Motor neuron (in vitro differentiated cells): ENCODE measurements at places on chromosomes 11 and 22. TPM values are rescaled to one million over a fixed set of nuclear protein-coding genes. Genes with fewer than 3 reads are reported as not detected.

Gene MRGPRX3
- 0.39 TPM in 1 of 2 replicates, not detected in the other for total RNA-seq

Gene ARSA
- 10.8 and 11.0 TPM in 2 replicates for total RNA-seq

Gene NEFH
- 12.9 and 16.1 TPM in 2 replicates for total RNA-seq

DNA sequence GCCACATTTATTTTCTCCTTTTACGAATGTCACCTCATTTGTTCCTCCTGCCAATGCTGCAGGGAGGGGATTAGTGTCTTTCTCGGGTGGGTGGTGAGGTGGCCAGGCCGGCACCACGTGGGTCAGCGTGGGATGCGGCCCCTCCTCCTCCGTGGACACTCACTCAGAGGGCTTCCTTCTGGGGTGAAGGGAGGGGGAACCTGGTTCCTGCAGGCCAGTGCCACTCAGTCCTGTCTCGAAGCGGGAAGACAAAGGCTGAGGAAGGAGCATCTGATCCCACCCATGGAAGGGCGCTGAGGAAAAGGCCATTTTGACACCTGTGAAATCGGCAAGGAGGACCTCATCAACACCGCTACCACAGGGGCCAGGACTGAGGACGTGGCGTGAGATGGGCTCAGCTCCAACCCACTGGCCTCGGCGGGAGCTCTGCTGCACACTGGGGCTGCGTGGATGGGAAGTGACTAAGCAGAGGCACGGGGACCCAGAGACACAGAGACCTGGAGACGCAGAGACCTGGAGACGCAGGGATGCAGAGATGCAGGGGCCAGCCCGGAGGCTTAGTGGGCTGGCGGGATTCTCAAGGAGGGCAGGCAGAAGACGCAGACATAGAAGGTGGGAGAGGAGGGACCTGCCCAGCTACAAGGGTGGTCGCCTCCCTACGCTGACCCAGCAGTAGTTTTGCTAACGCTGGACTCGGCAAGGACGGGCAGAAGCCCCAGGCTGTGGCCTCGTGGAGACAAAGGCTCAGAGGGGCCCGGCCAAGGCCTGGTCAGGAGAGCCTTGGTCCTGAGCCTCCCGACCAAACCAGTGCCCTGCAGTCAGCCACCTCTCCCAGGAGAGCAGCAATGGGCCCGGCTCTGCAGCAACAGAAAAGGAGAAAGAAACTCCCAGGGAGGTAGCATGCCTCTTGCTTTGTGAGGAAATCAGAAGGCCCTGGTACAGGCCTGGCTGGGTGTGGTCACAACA, 1071.2 kb downstream of the BRD1 start:
- ATAC-seq, result no peak

DNA sequence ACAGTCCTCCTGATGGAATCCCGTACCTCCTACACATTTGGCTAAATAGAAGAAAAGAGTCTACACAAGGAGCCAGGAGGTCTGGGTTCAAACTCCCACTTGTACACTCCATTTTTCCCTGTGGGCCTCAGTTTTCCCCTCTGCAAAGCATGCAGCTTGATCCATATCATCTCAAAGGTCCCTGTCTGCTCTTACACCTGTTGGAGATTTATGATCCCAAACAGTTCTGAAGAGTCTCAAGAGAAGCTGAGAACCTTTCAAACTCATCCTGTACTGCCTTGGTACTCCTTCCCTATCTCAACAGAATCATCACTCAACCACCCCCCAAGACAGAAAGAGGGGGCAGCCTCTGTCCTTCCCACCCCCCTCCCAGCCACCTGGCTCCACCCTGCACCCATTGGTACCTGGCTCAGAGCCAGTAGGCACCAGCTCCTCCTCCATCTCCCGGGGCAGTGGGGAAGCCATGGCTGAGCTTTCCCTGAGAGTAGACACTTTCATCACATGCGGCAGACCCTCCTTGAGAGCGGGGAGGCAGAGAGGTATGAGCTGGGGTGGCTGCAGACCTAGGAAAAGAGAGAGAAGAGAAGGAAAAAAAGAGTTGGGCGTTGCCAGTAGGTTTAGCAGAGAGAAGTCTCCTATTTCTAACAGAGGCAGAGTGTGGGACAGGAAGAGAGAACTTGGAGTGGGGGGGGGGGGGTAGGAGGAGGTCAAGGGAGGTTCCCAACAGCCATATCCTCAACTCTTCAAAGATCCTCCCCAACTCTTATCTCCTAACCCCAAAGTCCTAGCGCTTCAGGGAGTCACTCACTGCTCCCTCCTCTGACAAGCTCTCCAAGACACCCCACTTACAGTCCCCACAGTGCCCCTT, 3.1 kb downstream of the TNKS1BP1 start:
- ATAC-seq, result no peak

GRCh38 chr22:36027579-36027934, 1.1 kb downstream of the RBFOX2 start:
- ATAC-seq, result no peak

- ATAC-seq, result no peak
Observed at GRCh38 chr11:79054636-79055035, 386.2 kb downstream of the TENM4 start.
